H1 (cell line): ENCODE measurements at places on chromosomes 6 and 20.

DNA sequence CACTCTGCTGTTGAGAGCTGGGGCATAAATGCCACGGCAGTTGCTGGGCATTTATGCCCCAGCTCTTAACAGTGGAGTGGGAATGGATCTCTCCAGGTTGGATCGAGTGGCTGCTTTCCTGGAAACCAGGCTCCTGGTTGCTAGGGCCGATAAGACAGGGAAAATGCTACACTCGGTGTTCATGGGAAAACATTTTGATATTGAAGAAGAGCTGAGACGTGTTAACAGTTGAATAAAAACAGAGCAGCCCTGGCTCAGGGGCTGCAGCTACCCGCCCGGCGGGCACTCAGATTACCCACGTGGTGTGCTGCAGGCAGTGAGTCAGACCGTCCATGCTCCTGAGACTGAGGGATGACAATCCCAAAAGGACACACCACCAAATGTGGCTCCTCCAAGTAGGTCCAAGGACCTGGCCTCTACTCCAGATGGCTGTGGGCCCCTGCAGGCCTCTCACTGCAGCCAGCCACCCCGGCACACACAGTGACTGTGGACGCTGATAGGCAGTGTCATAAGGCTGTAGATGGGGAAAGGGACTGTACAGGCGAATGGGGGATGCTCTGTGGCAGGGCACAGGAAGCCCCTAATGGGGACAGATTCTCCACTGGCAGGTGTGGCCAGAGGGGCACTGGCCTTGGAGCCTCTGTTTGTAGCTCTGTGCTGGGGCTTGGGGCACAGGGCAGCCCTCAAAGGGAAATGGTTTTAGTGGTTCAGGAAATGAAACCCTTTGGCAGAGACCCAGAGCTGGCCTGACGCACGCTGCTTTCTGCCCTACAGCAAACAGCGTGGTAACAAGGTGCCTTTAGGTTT, 237.8 kb downstream of the LY86 start:
- DNase-seq: no peak

- DNase-seq: peak; percentile 66
These were observed 712 bp downstream of the DEK start for GRCh38 chr6:18263418-18264218.

DNA sequence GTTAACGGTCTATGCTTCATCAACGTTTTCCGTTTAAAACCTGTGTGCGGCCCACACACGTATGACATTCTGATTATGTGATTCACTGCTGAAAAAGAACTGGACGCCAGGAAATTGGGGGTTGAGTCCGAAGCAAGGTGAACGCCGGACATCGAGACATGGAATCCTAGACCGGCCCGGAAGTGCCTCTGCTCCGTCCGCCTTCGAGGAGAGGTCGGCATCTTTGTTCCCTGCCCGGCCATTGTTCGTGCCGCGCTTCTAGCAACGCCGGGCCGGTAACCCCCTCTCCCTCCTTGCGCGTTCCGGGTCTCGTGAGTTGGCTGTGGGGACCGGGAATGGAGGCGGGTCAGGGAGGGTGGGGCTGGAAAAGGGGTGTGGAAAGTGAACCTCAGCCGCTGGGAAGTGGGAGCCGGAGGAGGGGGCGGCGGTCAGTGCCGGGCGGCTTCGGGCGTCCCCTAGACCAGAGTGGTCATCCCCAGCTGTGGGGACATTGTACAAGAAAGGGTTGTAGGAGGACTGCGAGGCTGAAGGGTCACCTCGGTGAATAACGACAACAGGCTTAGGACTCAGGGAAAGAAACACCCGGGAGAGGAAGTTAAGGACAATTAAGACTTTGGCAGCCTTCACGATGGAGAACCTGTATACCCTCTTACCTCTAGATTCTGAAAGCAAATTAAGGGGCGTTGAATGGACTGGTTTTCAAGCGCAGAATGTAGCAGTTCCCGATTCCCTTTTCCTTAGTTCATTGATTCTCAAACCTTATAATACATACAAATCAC, at the start of gene ZSCAN9:
Gene ZSCAN9, plus strand, starts transcription at position 220 of the 779 bp plus-strand sequence. CDS start 1,810 bp downstream, outside the sequence.
- DNase-seq: peak; percentile 66

DNA sequence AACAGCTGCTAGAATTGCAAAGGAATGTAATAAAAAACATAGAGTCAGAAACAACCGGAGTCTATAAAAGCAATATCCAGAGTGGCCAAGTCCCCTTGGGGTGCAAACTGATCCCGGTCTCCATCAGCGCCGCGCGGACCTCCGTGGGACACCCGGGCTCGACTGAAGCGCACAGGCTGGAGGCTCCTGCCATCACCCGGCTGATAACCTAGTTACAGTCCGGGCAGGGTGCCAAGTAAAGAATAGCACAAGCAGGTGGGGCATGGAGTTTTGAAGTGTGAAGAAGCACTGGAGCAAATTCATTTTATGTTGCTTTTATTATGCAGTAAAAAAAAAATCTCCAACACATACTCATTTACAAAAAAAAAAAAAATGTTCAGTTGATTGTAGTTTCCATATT, 205.1 kb upstream of the GMDS start:
- no peak for DNase-seq

- no peak for DNase-seq
These were observed 15.0 kb upstream of the SLC13A3 start for GRCh38 chr20:46666306-46666705.

DNA sequence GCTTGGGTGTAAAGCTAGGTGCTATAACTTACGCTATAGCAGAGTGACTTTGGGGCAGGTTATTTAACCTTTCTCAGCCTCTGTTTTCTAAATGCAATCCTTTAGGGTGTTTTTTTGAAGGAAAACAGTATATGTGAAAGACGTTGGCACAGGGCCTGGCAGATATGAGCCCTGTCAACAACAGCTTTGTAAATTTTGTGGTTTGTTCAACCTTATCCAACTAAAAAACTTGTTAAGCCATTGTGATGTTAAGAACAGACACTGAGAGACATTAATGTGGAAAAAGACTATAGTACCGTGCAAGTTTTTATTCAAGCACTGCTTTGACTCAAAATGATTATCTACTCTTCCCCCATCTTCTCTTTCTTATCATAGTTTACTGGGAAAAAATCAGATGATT, 8.2 kb downstream of the HECA start:
- no peak for DNase-seq

DNA sequence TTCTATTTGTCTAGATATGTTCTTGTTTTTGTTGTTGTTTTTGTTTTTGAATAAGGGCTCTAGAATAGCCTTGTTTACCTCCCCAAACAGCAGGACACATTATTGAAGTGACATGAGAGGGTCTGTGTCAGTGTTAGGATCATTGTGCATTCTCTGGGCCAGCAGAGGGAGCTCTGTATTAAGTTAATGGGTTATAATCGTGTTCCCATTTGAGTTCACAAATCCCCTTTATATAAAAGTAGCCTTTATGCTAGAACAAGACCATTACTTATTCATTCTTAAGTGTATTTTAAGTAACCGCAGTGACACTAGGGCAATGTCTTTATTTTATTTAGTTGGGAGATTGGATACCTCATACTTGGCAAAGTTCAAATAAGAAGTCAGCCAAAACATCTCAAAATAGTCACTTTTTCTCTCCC, 44.8 kb downstream of the STK4 start:
- DNase-seq: peak; percentile 55

DNA sequence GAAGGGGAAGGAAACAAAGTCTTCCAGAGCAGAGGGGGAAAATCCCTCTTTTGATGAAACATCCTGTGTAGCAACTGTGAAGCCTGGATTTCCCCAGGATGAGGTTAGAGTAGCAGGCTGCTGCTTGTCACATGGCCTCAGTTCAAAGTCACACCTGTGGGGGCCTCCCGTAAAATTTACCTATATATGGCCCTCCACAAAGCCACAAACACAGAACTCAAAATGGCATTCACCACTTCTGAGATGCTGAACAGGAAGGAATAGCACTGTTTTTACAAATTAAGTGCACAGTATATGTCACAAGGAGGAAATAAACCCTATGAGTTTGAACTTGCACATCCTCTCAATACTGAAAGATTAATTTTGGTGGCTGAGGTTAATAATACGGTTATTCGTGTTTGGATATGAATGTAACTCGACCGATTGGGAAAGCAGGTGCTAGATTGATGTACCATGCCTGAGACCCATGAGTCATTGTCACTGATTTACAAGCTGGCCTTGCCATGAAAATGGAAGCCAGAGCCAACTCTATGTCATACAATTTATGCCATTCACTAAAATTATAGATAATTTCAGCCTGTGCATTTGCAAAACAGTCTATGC, 70.6 kb downstream of the SGK1 start:
- no peak for DNase-seq

GRCh38 chr6:42120895-42121865, 21.2 kb downstream of the C6orf132 start:
- no peak for DNase-seq

DNA sequence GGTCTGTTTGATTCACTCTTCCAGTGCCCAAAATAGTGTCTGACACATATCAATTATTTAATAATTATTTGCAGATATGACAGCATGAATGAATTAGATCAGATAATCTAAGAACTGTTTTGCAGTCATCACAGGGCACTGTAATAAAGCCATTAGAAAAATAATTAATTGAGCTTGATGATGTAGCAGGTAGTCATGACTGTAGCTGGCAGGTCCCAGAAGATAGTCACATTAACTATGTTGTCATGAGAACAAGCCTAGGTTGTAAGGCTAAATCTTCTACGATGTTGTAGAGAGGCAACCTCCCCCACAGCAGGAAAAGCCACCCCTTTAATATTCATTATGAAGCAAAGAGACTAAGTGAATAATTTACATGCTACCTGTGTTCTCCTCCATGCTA, 243.9 kb upstream of the SPTLC3 start:
- DNase-seq: no peak

DNA sequence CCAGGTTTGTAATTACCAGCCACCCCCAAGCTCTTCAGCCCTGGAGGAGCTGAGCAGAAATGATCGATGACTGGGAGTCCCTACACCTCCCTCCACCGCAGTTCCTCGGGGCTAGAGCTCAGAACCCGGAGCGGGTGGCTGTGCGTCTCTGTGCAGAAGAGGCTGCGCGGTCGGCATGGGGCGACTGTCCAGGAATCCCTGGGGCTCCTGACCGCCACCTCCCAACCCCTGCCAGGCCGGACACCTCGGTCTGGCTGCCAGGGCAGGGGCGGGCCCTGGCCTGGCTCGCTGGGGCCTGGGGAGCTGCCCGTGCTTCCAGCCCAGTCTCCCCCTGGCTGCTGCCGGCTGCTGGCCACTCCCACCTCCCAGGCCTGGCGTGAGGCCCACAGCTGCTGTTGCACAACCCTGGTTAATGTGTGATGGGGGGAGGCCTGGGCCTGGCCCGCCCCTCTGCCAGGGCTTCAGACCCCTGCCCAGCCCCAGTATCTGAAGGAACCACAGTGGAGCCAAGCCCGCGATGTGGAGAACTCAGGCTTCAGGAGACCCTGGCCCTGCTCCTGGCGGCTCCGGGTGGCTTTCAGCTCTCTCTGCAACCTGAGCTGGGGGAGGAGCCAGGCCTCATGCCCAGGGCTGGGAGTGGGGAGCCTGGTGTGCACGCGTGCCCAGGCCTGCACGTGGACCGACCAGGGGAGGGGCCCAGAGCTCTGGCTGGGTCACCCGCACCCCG, 1.2 kb downstream of the SLC2A4RG start:
- DNase-seq: peak; percentile 86

DNA sequence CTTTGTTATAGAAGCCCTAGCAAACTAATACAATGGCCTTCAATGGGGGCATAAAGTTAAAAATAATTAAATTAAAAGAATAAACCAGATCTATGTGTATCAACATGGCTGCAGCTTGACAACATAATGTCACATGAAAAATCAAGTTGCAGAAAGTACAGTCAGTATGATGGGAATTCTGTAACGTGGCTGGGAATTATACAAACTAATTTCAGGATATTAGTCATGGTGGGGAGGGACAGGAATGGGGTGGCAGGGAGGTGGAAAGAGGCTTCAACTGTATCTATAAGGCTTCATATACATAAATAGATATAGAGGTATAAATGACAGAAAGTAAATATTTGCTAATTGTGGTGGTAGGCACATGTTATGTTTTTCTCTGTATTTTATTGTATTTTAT, 107.1 kb downstream of the UNC5CL start:
- no peak for DNase-seq

DNA sequence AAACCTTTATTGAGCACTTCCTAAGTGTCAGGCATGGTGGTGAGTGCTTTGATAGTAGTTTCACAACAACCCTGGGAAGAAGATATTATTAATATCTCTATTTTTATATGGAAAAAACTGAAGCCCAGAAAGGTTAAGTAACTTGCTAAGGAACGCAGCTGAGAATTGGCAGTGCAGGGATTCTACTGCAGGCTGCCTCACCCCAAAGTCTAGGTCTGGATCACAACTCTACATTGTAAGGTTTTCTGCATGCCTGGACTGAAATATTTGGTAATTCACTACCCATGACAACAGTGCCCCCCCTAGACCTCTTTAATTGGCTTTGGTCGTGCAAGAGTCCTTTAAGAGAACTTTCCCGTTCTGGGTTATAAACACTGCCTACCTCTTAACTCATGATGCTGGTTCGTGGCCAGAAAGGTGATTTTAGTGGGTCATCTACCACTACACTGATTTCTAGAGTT, 67.1 kb upstream of the KCNQ5 start:
- no peak for DNase-seq

GRCh38 chr6:27678469-27678868, 205.6 kb upstream of the ZNF184 start:
- no peak for DNase-seq
